ENCODE measurements at places on chromosomes 1 and 21. TPM values are rescaled to one million over a fixed set of nuclear protein-coding genes. Genes with fewer than 3 reads are reported as not detected.

DNA sequence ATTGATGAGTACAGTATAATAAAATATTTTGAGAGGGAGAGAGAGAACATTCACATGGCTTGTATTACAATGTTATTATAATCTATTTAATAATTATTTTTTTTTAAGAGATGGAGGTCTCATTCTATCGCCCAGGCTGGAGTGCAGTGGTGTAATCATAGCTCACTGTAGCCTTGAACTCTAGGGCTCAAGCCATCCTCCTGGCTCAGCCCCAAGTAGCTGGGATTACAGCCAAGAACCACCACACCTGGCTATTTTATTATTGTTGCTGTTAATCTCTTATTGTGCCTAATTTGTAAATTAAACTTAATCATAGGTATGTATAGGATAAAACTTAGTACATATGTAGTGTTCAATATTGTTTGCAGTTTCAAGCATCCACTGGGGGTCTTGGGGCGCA lies 57.8 kb downstream of the HS2ST1 start:
- no peak for DNase-seq

DNA sequence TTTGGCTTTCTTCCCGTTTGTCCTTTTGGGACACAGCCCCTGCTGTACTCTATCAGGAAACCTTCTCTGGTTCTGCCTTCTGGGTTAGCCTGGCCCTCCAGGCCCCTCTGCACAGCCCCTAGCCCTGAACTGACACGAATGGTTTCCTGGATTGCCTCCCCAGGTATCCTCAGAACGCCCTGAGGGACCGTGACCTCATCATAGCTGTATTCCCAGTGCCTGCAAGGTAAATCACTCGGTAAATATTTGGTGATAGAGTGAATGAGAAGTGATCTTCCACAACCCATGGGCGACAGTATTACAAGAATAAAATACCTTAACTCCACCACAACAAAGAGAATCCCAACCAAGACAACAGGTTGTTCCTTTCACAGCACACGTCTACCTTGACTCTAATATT lies 637.2 kb downstream of the SMYD3 start:
- DNase-seq: no peak

DNA sequence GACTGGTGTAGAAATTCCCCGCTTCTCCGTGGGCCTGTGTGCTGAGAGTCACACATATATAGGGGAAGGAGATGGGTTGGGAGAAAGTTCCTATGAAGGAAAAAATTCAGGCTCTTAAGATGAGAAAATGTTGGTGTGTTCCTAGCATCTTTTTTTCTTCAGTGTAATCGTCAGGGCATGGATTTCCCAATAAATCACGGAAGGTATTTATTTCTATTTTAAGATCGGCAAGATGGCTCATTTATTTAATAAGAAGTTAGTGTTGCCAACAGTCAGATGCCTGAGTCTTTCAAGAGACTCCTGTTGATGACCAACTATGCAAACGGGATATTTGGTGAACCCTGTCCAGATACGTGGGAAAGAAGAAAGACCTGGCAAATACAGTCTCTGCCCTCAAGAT lies 58.2 kb downstream of the TGFB2 start:
- DNase-seq: no peak

DNA sequence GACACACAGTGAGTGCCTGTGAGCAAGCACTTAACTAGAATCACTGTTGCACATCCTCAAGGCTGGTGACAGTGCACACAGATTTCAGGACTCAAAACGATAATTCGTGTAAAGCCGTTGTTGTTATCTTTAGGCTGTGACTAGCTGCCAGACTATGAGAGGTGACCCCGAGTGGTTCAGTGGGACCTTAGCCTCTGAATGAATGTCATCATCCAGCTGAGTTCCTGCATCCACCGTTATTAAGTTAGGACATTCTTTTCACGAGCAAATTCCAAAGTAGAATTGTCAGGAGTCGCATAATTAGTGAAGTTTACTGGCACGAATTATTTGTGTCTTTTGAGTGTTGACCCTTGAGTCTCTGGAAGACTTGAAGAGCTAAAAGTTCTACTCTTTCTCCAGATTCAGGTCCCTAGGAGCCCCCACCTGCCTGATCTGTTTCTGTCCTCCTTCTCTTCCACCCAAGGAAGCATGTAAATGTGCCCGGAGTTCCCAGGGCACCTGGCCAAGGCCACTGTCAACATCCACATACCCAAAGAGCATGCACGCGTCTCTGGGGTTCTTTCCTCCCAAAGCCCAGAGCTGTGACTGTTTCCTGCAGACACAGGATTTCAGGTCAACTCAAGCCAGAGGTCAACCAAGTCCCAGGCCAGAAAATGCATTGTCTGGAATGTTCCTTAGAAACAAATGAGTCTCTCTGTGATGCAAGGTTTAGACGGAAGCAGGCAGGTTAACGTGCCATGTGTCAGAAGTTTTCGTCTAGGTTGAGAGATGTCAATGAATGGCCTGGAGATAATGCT lies 207.2 kb downstream of the TOMM20 start:
- DNase-seq: no peak

GRCh38 chr1:154453574-154454352 lies 48.3 kb upstream of the TDRD10 start:
- DNase-seq: no peak

DNA sequence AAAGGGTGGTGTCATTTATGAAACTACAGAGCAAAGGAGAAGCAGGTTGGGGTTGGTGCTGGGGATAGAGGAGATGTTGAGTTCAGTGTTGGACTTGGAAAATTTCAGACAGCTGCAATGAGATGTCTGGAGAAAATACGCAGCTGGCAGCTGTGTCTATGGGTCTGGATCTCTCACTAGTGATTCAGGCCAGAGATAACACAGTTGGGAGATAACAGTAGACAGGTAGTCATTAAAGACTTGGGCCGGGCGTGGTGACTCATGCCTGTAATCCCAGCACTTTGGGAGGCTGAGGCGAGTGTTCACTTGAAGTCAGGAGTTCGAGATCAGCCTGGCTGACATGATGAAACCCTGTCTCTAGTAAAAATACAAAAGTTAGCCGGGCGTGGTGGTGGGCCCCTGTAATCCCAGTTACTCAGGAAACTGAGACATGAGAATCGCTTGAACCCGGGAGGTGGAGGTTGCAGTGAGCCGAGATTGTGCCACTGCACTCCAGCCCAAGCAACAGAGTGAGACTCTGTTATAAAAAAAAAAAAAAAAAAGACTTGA lies 2.5 kb upstream of the TFAP2E start:
- DNase-seq: peak; percentile 82

DNA sequence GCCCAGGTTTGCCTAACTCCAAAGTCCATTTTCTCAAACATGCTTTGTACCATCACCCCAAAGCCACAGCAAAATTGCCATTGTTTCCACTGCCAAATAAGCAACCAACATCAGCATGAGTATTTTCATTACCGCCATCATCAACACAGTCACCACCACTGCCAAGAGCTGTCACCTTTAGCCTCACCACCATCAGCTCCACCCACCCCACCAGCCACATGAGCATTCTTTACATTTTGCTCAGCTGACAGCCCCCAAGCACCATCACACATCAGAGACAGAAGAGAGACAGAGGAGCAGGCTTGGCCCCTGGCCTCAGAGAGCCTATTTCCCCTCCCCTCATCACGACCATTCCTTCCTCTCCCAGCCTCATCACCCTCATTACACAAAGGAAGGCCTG lies 42.7 kb downstream of the TAS1R2 start:
- DNase-seq: no peak

- no peak for DNase-seq
Measured at GRCh38 chr1:167145965-167146364, 52.1 kb downstream of the STYXL2 start.

DNA sequence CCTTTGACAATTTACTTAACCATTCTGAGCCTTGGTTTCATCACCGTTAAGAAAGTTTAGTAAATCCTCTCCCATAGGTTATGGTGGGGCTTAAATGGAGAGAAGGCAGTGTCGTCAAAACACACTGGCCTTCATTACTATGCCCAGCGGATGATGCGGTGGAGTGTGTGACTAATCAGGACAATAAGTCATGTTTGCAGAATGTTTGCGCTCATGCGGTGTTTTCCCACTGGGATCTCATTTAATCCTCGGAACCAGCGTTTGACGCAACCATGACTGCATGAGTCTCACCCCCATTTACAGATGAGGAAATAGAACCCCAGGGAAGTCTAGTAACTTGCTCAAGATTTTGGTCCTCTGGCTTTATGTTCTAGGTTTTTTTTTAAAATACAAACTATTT lies 17.5 kb downstream of the SLC26A9 start:
- DNase-seq: peak; percentile 93

DNA sequence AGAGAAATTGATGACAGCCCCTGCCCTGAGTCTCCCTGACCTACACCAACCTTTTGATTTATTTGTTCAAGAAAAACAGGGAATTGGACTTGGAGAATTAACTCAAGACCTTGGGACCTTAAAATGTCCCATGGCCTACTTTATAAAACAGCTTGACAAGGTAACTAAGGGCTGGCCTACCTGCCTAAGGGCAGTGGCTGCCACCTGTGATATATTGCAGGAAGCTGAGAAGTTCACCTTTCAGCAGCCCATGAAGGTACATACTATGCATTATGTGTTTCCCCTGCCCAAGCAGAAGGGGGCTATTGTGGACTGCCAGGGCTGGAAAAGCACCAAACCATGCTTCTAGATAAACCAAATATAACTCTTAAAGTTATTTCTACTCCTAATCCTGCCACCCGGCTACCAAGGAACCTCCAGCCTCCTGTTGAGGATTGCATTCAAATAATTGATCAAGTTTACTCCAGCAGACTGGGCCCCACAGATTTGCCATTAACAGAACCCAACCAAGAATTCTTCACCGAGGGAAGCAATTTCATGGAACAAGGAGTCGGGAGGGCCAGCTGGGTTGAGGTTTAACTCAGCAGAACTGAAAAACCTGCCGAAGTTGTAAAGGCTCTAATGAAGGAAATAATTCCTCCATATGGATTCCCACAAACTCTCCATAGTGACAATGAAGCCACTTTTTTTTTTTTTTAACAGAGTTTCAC lies 28.2 kb downstream of the LACTBL1 start:
- no peak for DNase-seq

- DNase-seq: no peak
Measured at GRCh38 chr1:145786271-145786670, 37.6 kb downstream of the RNF115 start.

DNA sequence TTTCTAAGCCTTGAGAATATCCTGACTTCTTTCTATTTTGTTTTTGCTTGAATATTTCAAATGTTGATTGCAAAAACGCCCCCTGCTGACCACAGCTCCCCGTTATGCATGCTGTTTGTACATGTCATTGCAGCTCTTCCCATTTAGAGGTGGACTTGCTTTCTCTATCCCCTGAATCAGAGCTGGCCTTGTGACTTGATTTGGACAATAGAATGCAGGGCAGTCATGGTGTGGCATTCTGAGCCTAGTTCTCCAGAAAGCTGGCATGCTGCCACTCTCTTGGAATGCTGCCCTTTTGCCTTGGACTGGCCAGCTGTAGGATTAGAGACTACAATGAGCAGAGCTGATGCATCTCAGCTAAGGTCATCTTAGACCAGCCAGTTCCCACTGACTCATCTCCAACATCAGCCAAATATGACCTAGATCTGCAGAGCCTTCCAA lies 1561.5 kb downstream of the MRPL39 start:
- peak; percentile 88 for DNase-seq

- no peak for DNase-seq
Measured at GRCh38 chr1:78061825-78062523, 16.2 kb downstream of the GIPC2 start.

DNA sequence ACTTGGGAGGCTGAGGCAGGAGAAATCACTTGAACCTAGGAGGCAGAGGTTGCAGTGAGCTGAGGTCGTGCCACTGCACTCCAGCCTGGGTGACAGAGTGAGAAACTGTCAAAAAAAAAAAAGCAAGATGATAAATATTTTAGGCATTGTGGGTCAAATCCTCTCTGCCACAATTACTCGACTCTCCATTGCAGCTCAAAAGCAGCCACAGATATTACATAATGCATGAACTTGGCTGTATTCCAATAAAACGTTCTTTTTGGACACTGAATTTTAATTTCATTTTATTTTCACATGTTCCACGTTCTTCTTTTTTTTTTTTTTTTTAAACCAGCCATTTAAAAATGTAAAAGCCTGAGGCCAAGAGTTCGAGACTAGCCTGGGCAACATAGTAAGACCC lies 69.4 kb downstream of the TCP10L start:
- DNase-seq: no peak

DNA sequence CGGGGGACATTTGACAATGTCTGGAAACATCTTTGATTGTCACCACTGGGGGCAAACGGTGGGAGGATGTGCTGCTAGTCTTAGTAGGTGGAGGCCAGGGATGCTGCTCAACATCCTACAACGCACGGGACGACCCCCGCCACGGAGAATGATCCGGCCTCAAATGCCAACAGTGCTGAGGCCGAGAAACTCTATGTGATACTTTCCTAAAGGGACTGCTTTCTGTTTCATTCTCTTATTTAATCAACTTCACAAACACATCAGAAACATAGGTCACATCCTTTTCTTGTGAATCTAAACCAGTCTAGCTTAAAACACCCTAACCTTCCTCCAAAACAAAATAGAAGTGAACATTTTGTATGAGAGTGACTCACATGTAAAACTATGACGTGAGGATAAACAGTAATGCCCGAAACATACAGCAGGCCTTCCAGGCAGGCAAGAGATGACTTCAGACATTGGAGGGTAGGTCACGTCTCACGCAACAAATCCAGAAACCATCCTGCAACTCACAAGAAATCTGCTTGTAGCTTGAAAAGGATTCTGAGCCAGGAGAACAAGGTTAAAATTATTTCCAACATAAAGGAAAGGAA lies 37.2 kb upstream of the ETS2 start:
- no peak for DNase-seq

GRCh38 chr1:45542591-45542990 lies 8.0 kb upstream of the AKR1A1 start:
- DNase-seq: no peak

DNA sequence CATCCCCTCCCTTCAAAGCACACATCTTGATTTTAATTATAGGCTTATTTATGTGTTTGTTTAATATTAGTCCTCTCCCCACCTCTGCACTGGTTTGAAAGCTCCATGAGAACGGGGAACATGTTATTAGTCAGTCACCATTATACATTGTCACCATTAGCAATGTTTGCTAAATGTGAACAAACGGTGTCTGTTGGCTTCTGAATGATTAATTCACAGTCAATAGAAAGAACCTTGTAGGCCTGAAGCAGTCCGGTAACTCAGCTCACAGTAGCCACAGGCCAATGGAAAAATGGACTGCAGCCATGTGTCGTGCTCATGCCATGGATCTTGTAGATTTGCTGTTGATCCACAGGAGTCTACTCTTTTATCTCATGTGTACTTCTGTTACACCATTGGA lies 49.7 kb upstream of the NHLH2 start:
- no peak for DNase-seq

- no peak for DNase-seq
Measured at GRCh38 chr1:198359024-198359653, 181.3 kb downstream of the ATP6V1G3 start.

FCGR3B gene
- not detected for total RNA-seq

OVAAL gene
- not detected for total RNA-seq

IL10RB gene
- 7.0 TPM for total RNA-seq

ZNF691 gene
- total RNA-seq: 13.5 TPM

NPHS2 gene
- total RNA-seq: not detected

FBXO2 gene
- total RNA-seq: not detected

ANGPTL1 gene
- 1.2 TPM for total RNA-seq

GPR61 gene
- 0.20 TPM for total RNA-seq

MMP23B gene
- 2.7 TPM for total RNA-seq

TRMT1L gene
- total RNA-seq: 25.6 TPM

TFF2 gene
- total RNA-seq: not detected

RAVER2 gene
- total RNA-seq: 26.9 TPM
